ENCODE measurements at places on chromosomes 1 and 21. TPM values are rescaled to one million over a fixed set of nuclear protein-coding genes. Genes with fewer than 3 reads are reported as not detected.

The INSRR gene
- 0.33 TPM for total RNA-seq

The ZNF669 gene
- total RNA-seq: 11.5 TPM

The ADAMTSL4 gene
- total RNA-seq: 30.2 TPM

The DNAH14 gene
- total RNA-seq: 38.6 TPM

The CELA3B gene
- total RNA-seq: not detected

The BTBD8 gene
- total RNA-seq: 7.2 TPM

The CEP85 gene
- total RNA-seq: 4.8 TPM

The THEMIS2 gene
- 25.6 TPM for total RNA-seq

The LRRC40 gene
- total RNA-seq: 15.4 TPM

The CHIA gene
- total RNA-seq: not detected

The GFI1 gene
- total RNA-seq: 1.5 TPM

The BATF3 gene
- total RNA-seq: 7.5 TPM

The C8B gene
- not detected for total RNA-seq

The SLC16A4 gene
- 31.5 TPM for total RNA-seq

GRCh38 chr1:248850124-248850523 is 8.8 kb downstream of the ZNF692 start:
- no peaks in the 10 kb centered on the region for H3K4me1 ChIP-seq
- peaks cover 18% of the 10 kb centered on the region for H3K36me3 ChIP-seq
- no peak for DNase-seq
- H3K4me3 ChIP-seq: no peak overlapping the region

GRCh38 chr21:41362605-41363369 is 960 bp downstream of the MX2 start:
- no peaks in the 10 kb centered on the region for H3K36me3 ChIP-seq
- DNase-seq: no peak
- no peaks in the 10 kb centered on the region for H3K27me3 ChIP-seq
- H3K27ac ChIP-seq: peak overlapping the region; percentile 97
- H3K4me1 ChIP-seq: no peaks in the 10 kb centered on the region

DNA sequence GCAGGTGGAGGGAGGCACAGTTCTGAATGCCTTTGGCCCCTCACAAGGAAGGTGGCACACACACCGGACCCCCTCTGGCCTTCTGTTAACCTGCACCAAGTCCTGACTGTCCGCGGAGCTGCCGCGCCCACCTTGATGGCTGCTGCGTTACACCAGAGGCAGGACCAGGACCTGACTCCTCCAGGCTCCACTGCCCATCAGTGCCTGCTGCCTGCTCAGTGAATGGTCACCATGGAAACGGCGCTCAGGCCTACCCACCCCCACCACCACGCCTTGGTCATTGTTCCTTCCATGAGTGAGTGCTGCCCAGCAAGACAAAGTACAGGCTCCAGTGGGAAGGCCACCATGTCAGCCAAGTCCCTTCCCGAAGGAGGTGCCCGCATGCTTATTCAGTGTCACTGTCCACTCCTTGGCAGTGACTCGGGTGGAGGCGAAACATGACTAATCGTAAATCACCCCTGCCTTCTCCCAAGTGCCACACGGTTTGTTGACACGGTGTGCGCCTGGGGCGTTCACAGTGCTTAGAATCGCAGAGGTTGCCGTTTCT is 57.3 kb downstream of the SLC37A1 start:
- no peaks in the 10 kb centered on the region for H3K27me3 ChIP-seq
- no peaks in the 10 kb centered on the region for H3K4me1 ChIP-seq
- no peak overlapping the region for H3K27ac ChIP-seq
- DNase-seq: peak; percentile 45
- H3K36me3 ChIP-seq: no peaks in the 10 kb centered on the region
- H3K4me3 ChIP-seq: no peak overlapping the region

GRCh38 chr1:1324084-1324523 is 356 bp downstream of the INTS11 start:
- peak overlapping the region; percentile 96 for H3K4me3 ChIP-seq
- H3K27me3 ChIP-seq: no peaks in the 10 kb centered on the region
- no peak for DNase-seq

DNA sequence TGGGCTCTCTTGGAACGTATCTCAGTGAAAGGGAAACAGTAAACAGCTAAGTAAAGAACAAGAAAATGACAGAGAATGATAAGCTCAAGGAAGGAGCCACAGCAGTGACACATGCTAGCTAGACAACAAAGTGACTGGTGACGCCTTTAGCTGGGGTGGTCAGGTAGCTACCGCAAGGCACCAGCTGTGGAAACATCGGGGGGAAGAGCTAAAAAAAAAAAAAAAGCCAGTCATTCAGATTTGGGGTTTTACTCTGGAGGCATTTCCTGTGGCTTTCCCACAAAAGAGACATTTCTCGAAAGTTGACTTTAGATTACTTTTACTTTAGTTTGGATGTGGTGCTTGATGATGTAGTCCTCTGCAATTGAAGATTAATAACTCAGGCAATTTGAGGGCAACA is 2.1 kb downstream of the FHAD1 start:
- H3K27ac ChIP-seq: no peak overlapping the region
- no peaks in the 10 kb centered on the region for H3K27me3 ChIP-seq
- no peaks in the 10 kb centered on the region for H3K36me3 ChIP-seq
- H3K4me3 ChIP-seq: no peak overlapping the region

- no peaks in the 10 kb centered on the region for H3K4me1 ChIP-seq
- no peak overlapping the region for H3K27ac ChIP-seq
- no peaks in the 10 kb centered on the region for H3K36me3 ChIP-seq
Observed at GRCh38 chr1:217139513-217139912, 416.3 kb upstream of the ESRRG start.

DNA sequence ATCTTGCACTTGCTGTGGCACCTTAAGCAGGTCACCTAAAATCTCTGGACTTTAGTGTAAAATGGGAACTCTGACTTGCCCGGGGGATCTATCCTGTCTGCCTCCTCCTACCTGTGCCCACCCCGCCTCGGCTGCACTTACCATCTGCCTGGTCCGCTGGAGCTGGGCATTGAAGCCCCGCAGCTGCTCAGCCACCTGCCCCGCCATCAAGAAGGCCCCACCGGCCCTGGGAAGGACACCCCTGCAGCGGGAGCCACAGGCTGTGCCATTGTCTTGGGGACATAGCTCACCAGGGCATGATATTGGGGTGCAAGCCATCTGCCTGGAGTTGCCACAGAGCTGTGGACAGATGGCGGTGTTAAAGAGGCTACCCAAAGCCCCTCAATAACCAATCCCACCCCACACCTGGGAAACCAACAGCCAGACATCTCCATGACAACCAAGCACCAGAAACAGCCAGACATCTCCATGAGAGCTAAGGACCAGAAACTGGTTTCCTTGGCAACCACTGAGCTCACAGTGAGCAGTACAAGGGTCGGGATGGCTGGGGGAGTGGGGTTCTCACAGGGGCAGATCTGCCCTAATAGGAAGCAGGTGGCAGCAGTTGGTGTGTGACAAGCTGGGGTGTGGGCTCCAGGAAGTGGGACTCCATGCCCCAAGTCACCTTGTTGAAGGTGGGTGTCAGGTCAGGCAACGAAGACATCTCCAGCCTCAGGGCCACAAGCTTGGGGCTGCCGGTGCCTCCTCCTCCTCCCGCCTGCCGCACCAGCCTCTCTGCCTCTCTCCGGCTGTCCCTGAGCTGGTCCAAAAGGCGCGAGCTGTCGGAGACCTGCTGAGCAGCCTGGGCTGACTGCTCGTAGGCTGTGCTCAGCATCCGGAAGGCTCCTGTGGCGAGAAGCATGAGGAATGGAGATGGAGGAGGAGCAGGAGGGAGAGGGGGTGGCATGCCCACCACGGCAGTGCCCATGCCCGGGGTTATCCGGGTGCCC is 29.1 kb downstream of the LAMB3 start:
- no peak overlapping the region for H3K4me3 ChIP-seq
- H3K27ac ChIP-seq: no peak overlapping the region
- H3K27me3 ChIP-seq: no peaks in the 10 kb centered on the region
- DNase-seq: no peak
- no peaks in the 10 kb centered on the region for H3K4me1 ChIP-seq
- H3K36me3 ChIP-seq: no peaks in the 10 kb centered on the region

DNA sequence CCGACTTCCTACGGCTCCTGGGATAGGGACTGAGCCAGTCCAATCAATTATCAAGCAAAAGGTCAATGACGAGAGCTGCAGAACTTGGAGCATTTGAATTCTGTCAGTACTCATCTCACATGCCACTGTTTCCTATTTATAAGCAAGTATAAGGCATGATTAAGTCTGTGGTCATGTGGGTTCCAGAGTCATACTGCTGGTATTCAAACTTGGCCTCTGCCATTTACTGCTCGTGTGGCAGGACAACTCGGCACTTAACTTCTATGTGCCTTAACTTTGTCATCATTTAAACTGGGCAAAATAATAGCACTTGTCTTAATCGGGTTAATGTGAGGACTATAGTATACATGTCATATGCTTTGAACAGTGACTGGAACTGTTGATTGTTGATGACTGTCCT is 44.9 kb upstream of the TNFSF18 start:
- no peaks in the 10 kb centered on the region for H3K4me1 ChIP-seq
- DNase-seq: no peak
- H3K27me3 ChIP-seq: no peaks in the 10 kb centered on the region

DNA sequence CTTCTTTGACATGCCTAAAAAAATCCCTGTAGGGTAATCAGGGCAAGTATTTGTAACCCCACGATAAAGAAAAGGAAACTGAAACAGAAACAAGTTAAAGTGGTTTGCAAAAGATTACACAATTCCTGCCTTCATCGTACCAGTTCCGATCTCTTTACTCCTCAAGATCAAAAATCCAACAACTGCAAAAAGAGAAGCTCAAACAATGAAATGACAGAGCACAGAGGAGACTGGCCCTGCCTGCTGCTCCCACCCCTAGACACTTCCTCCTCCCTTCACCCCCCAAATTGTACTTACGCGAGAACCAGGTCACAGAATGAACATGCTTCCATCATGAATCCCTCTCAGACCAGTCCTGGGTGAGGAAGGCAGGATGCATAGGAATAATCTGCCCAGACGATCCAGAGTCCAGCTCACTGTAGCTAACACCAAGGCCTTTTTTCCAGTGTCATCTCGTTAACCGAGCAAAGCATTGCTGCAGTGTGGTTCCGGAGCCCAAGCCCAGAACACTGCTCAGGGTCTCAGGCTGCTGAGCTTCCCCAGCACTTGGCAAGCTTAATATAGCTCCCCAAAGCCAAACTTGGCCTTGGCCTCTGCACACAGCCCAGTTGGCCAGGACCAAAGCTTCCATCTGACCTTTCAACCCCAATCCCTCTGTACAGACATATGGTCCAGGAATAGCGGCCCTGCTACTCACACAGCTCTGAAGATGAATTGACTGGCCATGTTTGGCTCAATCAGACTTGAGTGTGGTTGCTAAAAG is 20.3 kb downstream of the RXRG start:
- no peaks in the 10 kb centered on the region for H3K4me1 ChIP-seq
- H3K27me3 ChIP-seq: no peaks in the 10 kb centered on the region
- H3K4me3 ChIP-seq: peak overlapping the region; percentile 48
- no peak for DNase-seq

- no peak for DNase-seq
- no peaks in the 10 kb centered on the region for H3K4me1 ChIP-seq
- H3K27me3 ChIP-seq: no peaks in the 10 kb centered on the region
- H3K27ac ChIP-seq: no peak overlapping the region
Observed at GRCh38 chr1:214791961-214792360, 189.0 kb downstream of the CENPF start.

- H3K4me1 ChIP-seq: no peaks in the 10 kb centered on the region
- DNase-seq: no peak
- H3K27me3 ChIP-seq: no peaks in the 10 kb centered on the region
- H3K27ac ChIP-seq: no peak overlapping the region
- H3K36me3 ChIP-seq: no peaks in the 10 kb centered on the region
- H3K4me3 ChIP-seq: no peak overlapping the region
Observed at GRCh38 chr1:230563591-230563990, 78.7 kb upstream of the COG2 start.

- no peaks in the 10 kb centered on the region for H3K4me1 ChIP-seq
- no peak for DNase-seq
- H3K4me3 ChIP-seq: no peak overlapping the region
- H3K36me3 ChIP-seq: no peaks in the 10 kb centered on the region
- H3K27ac ChIP-seq: no peak overlapping the region
Observed at GRCh38 chr1:86778569-86779239, 74.3 kb downstream of the SH3GLB1 start.

DNA sequence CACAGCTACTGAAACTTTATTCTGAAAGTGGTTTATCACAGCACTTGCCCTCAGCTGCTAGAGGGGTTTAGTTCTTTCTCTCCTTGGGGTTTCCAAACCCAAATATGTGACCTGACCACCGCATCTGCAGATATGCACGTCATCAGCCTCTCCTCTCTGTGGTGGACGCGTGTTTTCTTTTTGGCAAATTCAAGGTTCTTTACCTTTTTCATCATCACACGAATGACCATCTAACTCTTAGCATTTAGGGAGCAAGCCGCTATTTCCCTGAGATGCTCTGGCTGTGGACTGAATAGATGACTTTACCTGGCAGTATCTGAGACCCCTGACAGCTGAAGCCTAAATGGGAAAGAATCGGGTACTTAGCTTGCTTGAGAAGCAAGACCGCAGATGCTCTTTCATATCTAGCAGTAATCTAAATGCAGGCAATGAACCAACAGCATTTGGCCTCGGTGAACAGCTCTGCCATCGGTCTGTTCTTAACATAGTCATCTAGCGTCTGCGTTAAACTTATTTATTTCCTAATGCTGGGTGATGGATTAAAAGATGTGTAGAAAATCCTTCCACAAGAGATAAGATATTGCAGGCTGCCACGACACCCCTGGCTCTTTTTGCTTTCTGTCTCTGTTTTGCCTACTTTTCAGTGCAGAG is 463.4 kb downstream of the CAMTA1 start:
- H3K27ac ChIP-seq: no peak overlapping the region
- no peak for DNase-seq
- no peaks in the 10 kb centered on the region for H3K36me3 ChIP-seq
- no peak overlapping the region for H3K4me3 ChIP-seq
- H3K27me3 ChIP-seq: no peaks in the 10 kb centered on the region

DNA sequence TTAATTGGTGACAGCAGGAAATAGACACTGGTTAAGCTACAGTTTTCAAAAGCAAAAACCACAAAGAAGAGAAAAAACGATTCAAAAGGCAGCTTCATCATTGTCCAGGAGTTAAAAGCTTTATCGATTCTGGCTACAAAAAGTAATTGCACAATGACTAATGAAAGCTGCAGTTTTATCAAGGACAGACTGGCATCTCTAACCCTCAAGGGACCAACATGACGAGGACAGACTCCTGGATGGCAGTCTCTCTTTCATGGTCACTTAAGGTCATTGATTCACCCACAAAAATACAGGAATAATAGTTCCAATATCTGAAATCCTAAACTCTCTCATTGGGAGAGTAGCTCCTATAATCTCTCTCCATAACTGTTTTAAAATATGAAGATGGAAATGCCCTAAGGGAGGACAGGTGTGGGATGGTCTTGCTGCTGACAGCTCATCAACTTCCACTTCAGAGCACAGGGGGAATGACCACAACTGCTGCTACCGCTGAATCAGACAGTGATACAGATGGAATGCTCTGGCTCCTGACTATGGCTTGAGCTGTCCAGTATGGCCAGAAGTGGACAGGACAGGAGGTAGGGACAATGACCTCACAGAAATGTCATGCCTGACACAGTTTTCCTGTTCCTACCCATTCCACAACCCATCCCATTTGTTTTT is 17.4 kb upstream of the CPLANE2 start:
- H3K36me3 ChIP-seq: peaks cover 4% of the 10 kb centered on the region
- no peaks in the 10 kb centered on the region for H3K27me3 ChIP-seq
- no peak overlapping the region for H3K4me3 ChIP-seq
- no peak for DNase-seq

All from breast epithelium (tissue), 4 donors.